HEK293T (cell line): ENCODE measurements at places on chromosomes 6 and 20.

- DNase-seq: no peak
Measured at GRCh38 chr20:51140671-51141070, 117.8 kb upstream of the KCNG1 start.

DNA sequence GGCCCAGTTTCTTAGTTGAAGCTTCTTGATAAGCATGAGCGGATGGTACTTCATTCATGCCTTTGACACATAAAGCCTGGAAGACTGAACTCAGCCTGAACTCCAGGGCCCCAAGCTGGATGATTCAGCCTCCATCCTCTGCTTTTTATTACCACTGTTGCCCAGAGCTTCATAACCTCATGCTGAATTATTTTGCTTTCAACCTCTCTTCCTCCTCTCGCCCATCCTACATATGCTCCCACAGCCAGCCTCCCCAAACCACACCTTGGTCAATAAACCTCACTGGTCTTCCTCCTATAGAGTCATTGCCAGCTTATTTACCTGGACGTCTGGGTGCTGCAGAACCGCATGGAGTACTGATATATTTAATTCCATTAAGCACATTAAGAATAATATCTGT, 59.4 kb downstream of the SLC35B3 start:
- no peak for DNase-seq

DNA sequence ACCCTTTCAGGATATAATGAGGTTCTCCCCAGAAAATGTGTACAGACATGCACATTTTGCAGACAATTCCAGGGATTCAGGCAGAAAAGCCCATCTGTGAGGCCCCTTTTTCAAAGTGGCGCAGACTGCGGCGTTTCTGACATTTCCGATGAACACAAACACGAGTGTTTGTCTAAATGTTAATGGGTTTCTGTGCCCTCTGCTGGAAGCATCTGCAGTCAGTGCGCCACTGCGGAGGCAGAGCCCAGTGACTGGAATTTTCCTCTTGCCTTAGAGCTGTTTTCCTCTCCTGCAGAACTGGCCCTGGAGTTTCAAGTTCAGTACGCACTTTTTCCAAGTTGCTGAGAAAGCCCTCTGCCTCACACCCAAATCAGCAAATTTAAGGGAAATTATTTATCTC, 15.3 kb downstream of the ANKRD60 start:
- no peak for DNase-seq

DNA sequence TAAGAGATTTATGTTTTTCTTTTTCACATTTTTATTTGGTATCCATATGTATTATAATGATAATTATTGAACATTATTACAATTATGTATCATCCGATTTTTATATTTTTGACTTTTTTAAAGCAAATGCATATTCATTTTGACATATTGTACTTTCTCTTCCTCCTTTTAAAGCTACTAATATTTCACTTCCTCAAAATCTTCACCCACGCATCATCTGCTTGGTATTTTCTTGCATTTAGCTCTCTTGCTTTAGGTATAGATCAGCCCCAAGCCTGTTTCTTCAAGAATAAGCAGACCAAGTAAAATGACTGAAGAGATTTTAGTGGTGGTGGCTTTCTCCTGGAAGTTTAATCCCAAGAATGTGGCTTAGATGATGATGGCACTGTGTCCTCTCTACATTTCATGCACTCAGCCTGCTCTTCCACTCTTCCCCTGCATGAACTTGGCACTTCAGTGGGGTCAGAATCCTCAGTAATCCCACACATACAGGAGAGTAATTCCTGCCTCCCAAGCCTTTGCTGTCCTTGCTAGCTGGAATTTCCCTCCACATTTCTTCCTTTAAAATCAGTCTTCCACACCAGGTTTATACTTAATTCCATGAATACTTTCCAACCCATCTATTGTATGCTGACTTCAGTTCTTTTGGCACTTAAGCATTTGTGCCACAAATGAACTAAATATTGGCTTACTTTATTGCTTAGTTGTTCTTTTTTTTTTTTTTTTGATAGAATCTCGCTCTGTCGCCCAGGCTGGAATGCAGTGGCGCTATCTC, 8.2 kb downstream of the NCOA7 start:
- DNase-seq: no peak

GRCh38 chr6:157464653-157465535, 83.9 kb downstream of the ZDHHC14 start:
- DNase-seq: no peak

DNA sequence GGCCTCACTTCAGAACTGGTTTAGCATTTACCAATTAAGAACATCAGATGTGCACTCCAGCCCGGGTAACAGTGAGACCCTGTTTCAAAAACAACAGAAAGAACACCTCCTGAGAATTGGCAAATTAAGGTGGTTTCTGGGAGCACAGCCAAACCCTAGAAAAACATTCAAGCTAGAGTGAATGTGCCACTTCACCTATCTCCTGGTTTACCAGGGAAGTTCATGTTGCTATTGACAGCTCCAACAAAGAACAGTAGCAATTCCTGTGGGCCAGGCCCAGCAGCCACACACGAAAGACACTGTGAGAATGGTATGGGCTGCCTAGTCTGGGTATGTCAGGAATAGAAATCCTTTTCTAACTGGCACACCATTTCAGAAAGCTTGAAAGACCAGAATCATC, 4.9 kb downstream of the POLR1C start:
- no peak for DNase-seq

- no peak for DNase-seq
Measured at GRCh38 chr6:41850861-41851260, 44.3 kb downstream of the USP49 start.

GRCh38 chr6:33915134-33915533, 111.3 kb upstream of the MLN start:
- DNase-seq: no peak

DNA sequence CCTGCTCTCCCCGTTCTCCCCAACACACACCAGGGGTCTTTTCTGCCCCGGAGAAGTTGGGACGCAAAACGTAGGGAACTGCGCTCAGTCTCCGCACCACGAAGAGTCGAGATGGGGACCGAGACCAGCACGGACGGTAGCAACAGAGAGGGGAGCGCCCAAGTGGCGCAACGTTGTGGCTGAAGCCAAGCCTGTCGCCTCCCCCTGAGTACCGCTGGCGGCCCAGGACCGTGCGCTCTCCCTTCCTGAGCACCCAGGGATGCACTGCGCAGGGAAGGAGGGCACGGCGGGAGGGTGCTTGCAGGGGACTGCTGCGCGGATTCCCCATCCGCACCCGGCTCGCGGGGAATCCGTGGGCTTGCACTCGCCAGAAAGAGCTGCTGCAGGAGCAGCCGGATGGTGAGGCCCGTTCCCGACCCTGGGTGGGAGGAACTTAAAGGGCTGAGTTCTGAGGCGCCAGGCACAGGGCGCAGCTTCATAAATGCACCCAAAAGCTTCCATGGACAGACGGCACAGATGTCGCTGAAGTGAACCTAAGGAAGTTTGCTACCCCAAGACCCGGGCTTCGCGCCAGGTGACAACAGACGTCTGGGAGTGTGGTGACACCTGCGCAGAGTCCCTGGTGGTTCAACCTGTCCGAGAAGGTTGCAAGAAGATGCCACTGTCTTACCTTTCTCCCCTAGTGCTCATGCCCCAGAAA, 178.7 kb downstream of the TBXT start:
- no peak for DNase-seq

DNA sequence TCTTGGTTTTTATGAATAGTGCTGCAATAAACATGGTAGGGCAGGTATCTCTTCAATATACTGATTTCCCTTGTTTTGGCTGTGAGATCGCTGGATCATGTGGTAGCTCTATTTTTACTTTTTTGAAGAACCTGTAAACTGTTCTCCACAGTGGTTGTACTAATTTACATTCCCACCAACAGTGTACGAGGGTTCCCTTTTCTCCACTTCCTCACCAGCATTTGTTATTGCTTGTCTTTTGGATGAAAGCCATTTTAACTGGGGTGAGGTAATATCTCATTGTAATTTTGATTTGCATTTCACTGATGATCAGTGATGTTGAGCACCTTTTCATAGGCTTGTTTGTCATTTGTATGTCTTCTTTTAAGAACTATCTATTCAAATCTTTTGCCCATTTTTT, 8.0 kb upstream of the ARG1 start:
- DNase-seq: no peak

DNA sequence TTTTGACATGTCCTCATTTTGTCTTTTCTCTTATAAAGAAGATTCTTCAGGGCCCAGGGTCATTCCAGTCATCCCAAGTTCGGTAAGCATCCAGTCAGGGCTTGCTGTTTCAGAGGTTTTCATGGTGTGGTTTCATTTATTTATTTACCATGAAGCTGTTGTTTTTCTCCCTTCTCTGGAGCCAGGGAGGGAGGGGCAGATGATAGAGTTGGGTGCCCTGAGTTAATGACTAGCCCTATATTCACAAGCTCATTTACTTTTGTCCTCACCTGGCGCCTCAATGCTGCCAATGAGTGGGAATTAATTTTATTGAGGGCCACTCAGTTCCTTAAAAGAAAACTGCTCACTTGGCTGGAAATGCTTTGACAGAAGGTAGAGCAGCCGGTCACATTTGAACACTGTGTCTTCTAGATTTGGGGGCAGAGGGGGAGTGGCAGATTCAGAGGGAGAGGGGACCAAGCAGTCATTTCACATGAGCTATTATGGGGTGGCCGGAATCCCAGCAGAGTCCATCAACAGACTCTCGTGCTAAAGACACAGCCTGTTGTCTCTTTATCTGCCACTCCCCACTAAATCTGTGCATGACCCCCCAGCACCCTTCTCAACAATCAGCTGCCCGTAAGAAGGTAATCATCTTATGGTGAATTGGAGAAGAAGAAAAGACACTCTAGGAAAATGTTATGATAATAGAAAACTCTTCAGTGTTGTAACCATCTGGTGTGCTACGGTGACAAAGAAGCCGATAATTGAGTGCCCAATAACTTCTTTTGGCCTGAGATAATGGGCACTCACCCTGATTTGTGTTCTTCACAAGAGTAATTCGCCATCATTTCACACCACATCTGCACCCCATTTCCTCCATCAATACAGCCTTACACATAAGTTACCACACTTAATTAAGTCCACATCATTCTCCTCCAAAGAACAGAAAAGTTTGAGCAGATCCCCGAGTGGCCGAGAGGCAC, 573.5 kb upstream of the JAG1 start:
- no peak for DNase-seq

GRCh38 chr20:17465236-17465635, 65.9 kb downstream of the BFSP1 start:
- no peak for DNase-seq

DNA sequence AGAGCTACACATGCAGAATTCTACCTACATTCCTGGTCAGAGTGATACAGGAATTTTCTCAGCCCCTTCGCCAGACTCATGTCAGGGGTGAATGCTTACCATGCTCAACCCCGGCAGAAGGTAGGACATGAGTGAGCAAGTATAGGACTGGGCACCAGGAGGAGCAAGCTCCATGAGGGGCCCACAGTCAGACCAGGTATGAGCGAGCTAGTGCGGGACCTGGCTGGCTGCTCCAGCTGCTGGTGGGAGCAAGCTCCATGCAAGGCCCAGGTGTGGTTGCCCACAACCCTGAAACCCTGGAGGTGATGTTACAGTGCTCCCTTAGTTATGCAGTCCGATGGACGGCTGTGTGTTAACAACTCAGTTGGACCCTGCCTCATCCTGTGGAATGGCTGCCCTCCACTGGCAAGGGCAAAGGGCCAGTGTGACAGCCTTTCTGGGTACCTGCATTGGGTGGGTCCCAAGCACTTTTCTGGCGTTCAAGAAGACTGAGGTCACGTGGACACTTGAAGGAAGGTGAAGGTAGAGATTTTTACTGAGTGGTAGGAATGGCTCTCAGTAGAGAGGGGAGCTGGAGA, 503.5 kb upstream of the CITED2 start:
- DNase-seq: no peak

DNA sequence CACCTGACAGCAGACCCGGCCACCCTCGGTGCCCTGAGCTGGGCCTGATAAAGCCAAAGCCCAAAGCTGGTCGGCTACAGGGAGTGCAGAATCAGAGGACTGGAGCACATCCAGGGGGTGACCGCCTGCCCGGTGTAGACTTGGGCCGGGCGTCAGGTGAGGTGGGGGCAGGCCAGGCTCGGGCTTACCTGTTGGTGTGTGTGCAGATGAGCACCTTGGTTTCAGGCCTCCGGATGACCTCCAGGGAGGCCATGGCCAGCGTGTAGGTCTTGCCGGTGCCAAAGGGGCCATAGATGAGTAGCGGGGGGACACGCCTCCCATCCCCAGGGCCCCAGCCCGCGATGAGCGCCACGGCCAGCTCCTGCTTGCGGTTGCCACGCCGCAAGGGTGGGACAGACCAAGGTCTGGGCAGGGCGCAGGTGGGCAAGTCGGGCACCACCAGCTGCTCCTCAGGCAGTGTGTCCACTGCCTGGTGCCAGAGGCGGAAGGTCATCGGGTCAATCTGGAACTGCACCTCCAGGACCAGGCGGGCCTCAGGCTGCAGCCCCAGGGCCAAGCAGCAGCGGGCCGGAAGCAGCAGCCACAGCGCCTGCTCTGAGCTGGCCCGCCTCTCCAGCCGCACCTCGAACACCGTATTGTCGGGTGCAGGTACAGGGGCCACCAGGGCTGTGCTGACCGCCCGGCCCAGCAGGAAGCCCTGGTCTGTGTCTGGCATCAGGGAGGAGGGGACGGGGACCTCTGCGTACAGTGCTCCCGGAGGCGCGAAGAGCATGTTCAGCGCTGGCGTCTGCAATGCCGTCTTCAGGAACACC, 5.7 kb downstream of the HELZ2 start:
- DNase-seq: no peak

- DNase-seq: no peak
Measured at GRCh38 chr6:25919657-25920056, 10.8 kb downstream of the SLC17A2 start.

GRCh38 chr6:108872575-108872974, 24.4 kb downstream of the ARMC2 start:
- no peak for DNase-seq

GRCh38 chr20:59161721-59162120, 1.9 kb upstream of the ZNF831 start:
- DNase-seq: no peak

- DNase-seq: no peak
Measured at GRCh38 chr20:46590443-46590842, 40.0 kb upstream of the OCSTAMP start.

GRCh38 chr6:154314084-154314483, 42.5 kb downstream of the IPCEF1 start:
- no peak for DNase-seq

DNA sequence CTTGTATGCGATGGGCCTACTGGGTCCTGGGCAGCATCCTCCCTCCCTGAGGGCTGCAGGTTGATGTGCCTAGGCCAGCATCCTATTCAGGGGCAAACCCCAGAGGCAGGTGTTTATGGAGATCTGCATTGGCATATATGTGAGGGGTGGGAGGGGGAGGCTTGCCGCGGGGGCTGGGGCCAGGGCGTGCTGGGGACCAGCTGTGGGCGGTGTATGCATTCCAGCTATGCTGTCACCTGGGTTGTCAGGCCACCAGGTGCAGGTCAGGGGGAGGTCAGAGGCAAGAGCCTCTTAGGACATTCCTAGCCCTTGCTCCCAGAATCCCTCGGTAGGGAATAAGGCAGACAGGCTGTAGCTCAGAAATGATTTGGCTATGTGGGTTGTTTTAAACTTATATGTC, 11.9 kb downstream of the FOXA2 start:
- no peak for DNase-seq

DNA sequence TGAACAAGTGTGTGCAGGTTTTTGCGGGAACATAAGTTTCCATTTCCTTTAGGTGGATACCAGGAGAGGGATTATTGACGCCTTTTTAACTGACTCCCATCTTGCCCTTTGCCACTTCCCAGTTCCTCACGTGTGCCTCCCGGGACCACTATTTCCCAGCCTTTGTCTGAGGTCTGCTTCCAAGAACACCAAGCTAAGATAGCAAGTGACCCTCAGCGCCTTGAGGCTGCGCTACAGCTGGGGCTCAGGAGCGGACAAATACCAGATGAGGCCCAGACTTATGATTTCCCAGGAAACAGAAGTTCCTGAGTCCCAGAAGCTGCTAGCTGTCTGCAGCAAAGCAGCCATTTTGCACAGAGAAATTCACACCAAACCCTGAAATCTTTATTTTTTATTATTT, 216.7 kb downstream of the SYNDIG1 start:
- no peak for DNase-seq
